ENCODE measurements at places on chromosomes 1 and 21. TPM values are rescaled to one million over a fixed set of nuclear protein-coding genes. Genes with fewer than 3 reads are reported as not detected.

Gene TFF2
- total RNA-seq = not detected

Gene SOAT1
- total RNA-seq = 48.1 TPM

Gene ZBTB21
- 25.6 TPM for total RNA-seq

Gene HPDL
- 0.83 TPM for total RNA-seq

Gene ECE1
- total RNA-seq = 120 TPM

Gene CD1E
- total RNA-seq = not detected

Gene SYT11
- 20.8 TPM for total RNA-seq

Gene MEX3A
- 0.23 TPM for total RNA-seq

Gene HECTD3
- 32.9 TPM for total RNA-seq

Gene KLHDC9
- total RNA-seq = 4.2 TPM

Gene ADORA1
- 0.32 TPM for total RNA-seq

Gene VPS13D
- 74.9 TPM for total RNA-seq

Gene ZNF683
- not detected for total RNA-seq

Gene ZNF648
- not detected for total RNA-seq

Gene CELA2A
- not detected for total RNA-seq

Gene SMG7
- 27.9 TPM for total RNA-seq

Gene SLAMF8
- 10.5 TPM for total RNA-seq

Gene IFI44
- 51.4 TPM for total RNA-seq

Gene IFI6
- total RNA-seq = 55.2 TPM

Gene DR1
- total RNA-seq = 40.3 TPM

Gene ABCB10
- total RNA-seq = 21.9 TPM

Gene FMO2
- 41.0 TPM for total RNA-seq

Measured in posterior vena cava (tissue), 2 donors.